A673 (cell line): ENCODE measurements at places on chromosomes 7 and 10. TPM values are rescaled to one million over a fixed set of nuclear protein-coding genes. Genes with fewer than 3 reads are reported as not detected.

- H3K27ac ChIP-seq: peak overlapping the region; percentile 82
- H3K36me3 ChIP-seq: no peaks in the 10 kb centered on the region
- H3K4me3 ChIP-seq: peak overlapping the region; percentile 58
- no peaks in the 10 kb centered on the region for H3K27me3 ChIP-seq
Observed at GRCh38 chr10:99914236-99914635, 95.5 kb downstream of the DNMBP start.

DNA sequence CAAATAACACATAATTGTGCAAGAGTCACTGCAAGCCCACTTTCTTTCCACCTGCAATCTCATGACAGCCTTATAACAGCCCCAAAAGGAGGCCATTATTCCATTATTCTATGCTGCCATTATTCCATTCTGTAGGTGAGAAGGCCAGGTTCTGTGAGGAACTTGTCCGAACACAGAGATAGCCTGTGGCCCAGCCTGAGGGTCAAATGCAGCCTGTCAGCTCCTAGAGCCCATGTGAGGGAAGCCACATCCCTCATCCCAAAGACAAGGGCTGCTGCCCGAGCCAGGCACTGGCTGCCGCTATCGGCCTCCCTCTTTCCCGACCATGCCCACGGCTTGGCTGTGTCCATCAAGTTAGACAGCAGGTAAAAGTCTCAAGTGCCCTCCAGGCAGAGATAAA lies 24.1 kb upstream of the C10orf71 start:
- H3K27ac ChIP-seq: no peak overlapping the region
- no peak for DNase-seq
- H3K4me3 ChIP-seq: no peak overlapping the region
- H3K27me3 ChIP-seq: peaks cover 17% of the 10 kb centered on the region
- H3K4me1 ChIP-seq: no peaks in the 10 kb centered on the region

- H3K4me1 ChIP-seq: no peaks in the 10 kb centered on the region
- DNase-seq: no peak
- no peaks in the 10 kb centered on the region for H3K36me3 ChIP-seq
- H3K4me3 ChIP-seq: no peak overlapping the region
- no peaks in the 10 kb centered on the region for H3K27me3 ChIP-seq
Observed at GRCh38 chr7:149140831-149141230, 6.4 kb upstream of the ZNF398 start.

The GOLGA7B gene
- 0.63 and 0.64 TPM in 2 replicates for total RNA-seq

DNA sequence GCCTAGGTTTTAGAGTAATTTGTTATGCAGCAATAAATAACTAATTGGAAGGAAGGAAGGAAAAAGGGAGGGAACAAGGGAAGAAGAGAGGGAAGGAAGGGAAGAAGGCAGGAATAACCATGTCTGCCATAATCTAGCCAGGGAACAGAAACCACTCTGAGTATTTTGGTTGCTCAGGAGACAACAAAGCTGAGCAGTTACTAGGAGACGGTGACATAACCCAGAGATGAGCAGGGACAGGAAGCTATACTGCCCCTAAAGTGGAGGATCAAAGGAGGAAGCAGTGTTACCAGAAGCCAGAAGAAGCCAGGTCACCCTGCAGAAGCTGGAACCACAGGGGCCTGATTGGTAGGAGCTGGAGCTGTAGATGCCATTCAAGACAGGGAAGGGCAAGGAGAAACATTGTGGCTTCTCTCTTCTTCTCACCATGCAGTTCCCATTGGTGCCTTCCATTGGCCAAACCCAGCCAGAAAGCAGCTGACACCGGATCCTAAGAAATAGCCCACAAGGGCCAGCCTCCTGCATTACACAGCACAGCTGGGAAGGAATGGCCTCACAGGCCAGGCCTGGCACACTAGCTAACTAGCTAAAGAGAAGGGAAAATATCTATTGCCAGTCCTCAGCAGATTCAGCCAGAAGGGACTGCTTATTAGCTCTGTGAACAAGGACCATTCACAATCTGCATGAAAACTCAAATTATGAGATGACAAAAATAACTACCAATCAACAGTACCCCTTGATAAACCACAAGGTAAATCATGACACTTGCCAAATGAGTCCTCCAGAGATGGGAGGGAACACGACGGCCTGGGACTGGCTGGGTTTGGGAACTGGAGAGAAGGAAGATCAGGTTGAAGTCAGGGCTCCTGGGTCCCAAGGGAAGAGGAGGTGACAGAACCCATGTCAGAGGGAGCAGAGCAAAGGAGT lies 184.5 kb upstream of the NFE2L3 start:
- H3K4me3 ChIP-seq: no peak overlapping the region
- no peaks in the 10 kb centered on the region for H3K4me1 ChIP-seq
- no peaks in the 10 kb centered on the region for H3K27me3 ChIP-seq
- DNase-seq: no peak
- no peaks in the 10 kb centered on the region for H3K36me3 ChIP-seq
